ENCODE measurements at places on chromosomes 11 and 22. TPM values are rescaled to one million over a fixed set of nuclear protein-coding genes. Genes with fewer than 3 reads are reported as not detected.

DNA sequence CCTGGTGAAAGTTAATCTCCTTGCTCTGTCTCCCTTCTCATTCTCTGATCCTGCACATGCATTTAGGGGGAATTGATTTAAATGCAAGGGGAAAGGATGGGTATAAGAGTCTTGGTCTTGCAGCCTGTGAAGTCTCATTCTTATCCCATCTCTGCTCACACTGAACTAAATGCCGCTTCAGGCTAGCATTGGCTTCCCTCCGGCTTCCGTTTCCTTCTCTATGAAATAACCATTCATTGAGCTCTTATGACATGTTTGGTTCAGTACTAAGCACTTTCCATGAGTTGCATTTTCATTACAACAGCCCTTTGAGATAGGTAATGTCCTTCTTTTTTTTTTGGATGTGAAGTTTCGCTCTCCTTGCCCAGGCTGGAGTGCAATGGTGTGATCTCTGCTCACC lies 5.6 kb downstream of the ZBTB16 start:
- no peak for DNase-seq

DNA sequence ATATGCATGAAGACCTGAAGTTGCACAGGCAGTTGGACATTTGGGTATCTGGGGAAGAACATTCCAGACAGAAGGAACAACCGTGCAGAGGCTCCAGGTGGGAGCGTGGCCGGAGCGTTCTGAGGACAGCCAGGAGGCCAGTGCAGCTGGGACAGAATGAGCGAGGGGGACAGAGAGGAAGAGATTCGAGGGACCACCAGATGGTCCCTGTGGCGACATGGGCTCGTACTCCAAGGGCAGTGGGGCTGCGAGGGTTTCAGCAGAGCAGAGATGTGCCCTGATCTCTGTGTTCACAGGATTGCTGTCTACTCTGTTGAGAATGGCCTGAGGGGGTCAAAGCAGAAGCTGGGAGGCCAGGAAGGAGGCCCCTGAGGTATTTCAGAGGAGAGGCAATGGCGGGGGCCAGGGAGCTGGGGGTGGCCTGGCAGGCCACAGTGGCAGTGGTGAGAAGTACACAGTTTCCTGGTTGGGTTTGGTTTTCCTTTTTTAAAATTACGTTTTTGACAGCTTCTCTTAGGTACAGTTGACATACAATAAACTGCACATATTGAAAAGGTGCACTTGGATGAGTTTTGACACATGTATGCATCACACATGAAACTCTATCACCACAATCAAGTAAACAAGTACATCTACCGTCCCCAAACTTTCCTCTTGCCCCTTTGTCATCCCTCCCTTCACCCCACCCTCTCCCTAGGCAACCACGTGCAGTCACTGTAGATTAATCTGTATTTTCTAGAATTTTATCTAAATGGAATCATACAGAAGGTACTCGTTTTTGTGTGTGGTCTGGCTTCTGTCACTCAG lies 24.8 kb upstream of the SOX10 start:
- DNase-seq, result no peak

DNA sequence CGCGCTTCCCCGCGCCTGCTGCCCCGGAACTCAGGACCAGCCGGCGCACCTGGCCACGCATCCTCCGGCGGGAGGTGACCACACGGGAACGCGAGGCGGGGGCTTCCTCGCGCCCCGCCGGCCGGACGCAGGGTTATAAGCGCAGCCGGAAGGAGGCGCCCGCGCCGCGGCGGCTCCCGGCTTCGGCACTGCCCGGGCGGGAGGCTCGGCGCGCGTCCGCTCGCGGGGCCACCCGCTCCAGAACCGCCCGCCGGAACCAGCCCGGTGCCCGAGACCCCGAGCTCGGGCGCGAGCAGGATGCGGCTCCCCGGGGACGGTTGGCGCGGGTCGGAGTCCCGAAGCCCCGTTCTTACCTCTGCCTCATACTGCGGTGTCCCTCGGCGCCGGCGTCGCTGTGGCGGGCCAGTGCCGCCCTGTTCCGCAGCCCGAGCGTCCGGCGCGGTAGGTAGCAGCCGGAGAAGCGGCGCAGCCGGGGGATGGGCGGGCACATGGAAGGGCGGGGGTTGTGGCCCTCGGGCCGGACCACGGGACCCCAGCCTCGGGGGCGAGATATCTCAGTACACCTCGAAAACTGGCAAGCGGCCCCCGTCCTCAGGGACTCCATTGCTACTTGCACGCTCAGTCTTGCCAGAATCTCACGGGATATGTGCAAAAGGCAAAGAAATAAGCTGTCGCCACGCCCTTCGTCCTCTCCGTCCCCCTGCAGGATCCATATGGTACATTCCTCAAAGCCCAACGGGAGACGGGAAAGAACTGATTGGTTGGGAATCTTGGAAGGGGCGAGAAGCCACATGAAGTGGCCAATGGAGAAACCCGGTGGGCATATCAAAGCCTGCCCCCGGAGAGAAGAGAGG lies 23.1 kb downstream of the MICAL3 start:
- peak; percentile 96 for DNase-seq

Gene DNAJB7
- not detected for polyA plus RNA-seq

GRCh38 chr11:110565357-110566336 lies 135.9 kb downstream of the FDX1 start:
- DNase-seq, result no peak

DNA sequence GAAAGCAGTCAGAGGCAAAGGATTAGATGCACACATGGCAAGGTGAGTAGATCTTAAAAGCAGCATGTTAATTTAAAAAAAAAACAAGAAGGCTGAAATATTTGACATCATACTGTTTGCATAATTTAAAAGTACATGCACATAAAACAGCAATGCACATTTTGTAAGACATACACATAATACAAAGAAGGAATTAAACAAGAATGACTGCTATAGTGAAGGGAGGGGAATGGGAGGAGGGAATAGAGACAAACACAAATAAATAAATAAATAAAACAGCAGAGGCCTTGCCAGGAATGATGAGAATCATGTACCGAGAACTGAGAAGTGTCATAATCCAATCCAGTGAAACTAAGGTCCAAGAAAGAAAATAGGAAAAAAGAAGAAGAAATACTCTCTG lies 486.2 kb upstream of the API5 start:
- no peak for DNase-seq

- no peak for DNase-seq
Observed at GRCh38 chr22:46641811-46642266, 21.7 kb downstream of the GRAMD4 start.

DNA sequence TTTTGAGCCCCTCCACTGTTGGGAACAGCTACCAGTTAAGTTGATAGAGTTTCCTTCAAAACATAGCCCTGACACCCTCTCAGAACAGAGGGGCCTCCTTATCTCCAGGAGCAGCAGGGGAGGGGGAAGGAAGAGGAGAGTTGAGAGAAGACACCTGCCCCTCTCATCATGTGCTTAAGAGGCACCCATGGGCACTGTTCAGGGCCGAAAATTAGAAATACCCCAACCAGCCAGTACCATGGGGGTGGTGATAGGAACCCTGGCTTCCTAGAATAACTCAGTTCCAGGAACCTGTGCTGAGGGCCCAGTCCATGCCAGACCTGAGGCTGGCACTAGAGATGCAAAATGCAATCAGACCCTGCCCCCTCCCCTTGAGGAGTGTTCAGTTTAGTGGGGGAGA lies 9.3 kb upstream of the GDPD5 start:
- no peak for DNase-seq

DNA sequence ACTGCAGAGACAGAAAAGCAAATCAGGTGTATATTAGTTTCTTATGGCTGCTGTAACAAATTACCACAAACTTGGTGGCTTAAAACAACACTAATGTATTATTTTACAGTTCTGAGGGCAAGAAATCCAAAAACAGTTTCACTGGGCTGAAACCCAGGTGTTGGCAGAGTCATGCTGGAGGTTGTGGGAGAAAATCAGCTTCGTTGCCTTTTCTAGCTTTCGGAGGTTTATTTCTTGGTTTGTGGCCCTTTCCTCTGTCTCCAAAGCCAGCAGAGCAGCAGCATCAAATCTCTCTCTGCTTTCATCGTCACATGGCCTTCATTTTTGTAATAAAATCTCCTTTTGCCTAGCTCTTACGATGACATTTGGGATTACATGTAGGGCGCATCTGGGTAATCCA lies 33.0 kb upstream of the OR6M1 start:
- DNase-seq, result no peak

- DNase-seq, result no peak
Observed at GRCh38 chr11:70771099-70771885, 373.0 kb downstream of the CTTN start.

Gene BARX2
- polyA plus RNA-seq, result not detected

DNA sequence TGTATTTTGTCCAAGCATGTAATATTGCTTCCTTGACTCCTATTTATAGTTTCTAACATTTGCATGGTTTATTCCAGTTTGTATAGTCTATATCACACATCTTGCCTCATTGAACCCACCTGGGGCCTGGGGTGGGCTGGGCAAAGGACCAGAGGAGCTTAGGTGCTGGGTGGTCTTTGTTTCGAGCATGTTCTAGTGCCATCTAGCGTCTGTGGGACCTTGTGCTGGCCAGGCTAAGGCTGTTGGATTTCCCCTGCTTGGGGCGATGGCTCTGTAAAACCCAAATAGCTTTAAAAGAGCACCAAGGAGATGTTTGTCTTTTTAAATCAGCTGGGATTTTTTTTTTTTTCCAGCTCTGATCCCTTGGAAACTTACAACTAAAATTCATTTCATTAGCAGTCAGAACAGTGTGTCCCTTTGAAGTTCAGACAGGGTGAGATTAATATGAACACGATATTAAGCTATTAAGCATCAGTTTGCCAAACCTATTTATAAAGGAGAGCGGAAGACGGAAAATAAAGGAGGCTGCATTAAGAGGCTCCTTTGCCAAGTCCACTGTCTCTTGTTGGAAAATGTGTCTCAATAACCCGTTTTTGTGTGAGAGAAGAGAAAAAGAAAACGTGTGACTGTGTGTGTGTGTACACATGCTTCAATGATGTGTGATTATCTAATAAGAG lies 157.4 kb downstream of the COMMD9 start:
- peak; percentile 71 for DNase-seq

Gene APOL5
- polyA plus RNA-seq, result not detected

DNA sequence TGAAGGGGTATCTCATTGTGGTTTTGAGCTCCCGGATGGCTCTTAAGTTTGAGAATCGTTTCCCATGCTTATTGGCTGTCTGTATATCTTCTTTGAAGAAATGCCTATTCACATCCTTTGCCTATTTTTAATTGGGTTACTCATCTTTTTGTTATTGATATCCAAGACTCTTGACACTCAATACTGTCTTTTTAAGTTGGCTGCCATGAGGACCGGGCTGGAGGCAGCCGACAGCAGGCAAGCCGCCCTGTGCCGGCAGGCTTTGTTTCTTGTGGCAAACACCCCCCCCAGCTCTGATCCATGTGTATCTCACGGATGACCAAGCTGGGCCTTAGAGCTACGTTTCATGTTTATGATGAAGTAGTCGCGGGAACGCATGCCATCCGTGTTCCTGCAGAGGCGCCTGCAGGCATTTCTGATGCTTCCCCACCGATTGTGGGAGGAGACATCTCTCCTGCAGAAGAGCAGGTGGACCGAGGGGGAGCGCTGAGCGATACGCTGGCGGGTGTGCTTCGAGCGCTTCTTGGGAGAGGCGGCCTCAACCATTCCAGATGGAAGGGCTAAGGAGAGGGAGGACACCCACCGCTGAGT lies 95.8 kb downstream of the TBC1D22A start:
- no peak for DNase-seq

- DNase-seq, result no peak
Observed at GRCh38 chr11:32427935-32428664, 7.2 kb downstream of the WT1 start.
